ENCODE measurements at places on chromosomes 5 and 9.

- ATAC-seq: peak; percentile 83
These were observed 23.9 kb downstream of the SLC35A4 start for GRCh38 chr5:140588311-140589070.

- ATAC-seq: no peak
These were observed 294.4 kb downstream of the MEF2C start for GRCh38 chr5:88588609-88589008.

DNA sequence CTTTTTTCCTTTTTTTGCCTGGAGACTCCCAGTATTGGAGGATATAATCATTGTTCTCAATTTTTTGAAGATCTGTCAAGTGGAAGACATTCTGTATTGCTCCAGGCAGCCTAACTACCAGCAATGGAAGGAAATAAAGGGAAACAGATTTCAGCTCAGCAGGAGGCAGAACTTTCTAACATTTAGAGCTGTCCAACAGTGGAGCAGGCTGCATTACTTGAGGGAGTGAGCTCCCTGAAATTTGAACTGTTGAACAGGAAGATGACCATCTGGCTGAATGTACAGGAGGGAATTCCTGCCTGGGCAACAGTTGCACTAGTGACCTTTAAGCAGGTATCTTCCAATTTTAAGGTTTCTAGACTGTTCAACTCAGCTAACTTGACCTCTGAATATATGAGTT, 1.1 kb upstream of the GAPVD1 start:
- ATAC-seq: no peak

DNA sequence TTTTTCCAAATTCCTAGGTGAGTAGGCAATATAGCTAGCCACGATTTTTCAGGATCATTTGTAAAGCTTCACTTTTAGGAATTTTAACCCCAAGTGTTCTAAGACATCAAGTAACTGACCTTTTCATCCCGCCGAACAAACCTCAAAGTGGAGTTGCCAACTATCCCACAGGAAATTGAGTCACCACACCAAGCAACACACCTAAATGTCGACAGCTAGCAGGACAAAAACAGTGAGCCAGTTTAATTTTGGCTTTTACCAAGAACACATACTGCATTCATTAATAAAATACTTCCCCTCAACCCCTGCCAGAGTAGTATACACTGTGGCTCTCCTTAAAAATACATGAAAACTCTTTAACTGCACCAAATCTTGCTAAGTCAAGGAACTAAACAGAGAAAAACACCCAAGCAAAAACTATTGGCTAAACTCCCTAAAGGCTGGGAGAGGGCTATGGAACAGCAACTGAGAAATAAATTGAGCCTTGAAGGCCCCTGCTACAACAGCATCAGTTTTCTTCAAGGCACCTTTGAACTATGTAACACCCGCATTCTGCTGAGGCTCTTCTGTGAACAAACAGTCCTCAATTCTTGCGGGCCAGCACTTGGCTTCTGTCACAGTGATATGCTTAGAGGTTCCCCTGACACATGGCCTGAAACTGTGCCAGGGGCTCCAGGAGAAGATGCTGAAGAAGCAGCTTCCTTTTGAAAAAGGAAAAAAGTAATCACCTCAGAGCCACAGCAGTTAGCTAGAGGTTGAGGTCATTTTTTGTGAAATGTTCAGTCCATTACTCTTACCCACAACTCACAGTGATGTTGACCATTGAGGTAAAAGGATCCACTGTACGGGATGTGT, 459.6 kb downstream of the RAB3C start:
- no peak for ATAC-seq

GRCh38 chr9:95515272-95516113, 1.3 kb downstream of the PTCH1 start:
- ATAC-seq: no peak

GRCh38 chr5:104385906-104386305, 823.3 kb upstream of the NUDT12 start:
- ATAC-seq: no peak

GRCh38 chr9:113483676-113484257, 20.2 kb downstream of the RGS3 start:
- no peak for ATAC-seq

GRCh38 chr5:170633235-170634081, 129.6 kb downstream of the KCNIP1 start:
- peak; percentile 44 for ATAC-seq

DNA sequence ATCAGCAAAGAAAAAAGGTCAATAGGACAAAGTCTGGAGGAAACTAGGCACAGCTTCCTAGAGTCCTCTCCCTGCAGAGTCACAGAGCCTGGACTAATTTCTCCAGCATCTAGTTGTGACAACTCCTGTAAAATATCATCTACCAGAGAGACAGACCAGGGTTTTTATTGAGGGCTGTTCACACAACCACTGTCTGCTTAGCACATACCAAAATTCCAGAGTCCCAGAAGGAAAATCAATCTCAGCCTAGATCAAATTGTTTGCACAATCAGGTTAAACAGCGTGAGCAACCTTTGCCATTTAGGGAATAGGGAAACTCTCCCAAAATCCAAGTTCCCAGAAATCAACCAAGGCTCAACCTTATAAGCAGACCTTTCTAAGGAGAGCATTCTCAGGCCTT, 190.3 kb downstream of the SYK start:
- no peak for ATAC-seq

DNA sequence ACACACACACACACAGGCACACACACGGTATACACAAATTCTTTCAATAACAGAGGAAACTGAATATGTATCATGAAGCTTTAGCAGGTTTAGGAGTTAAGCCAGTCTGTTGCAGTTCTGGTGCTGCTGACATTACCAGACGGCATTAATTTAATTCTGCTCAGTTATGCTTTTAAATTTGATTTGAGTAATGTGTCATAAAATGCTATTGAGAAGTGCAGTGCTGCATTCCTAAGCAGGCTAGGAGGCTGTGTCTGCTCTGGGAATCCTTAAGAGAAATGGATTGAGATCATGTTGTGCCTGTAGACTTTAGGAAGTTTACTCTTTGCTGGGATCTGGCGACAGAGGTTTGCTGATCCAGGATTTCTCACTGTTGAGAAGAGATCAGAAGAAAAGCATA, 733.8 kb downstream of the BRINP1 start:
- no peak for ATAC-seq

- peak; percentile 97 for ATAC-seq
These were observed 323.9 kb downstream of the TMEM161B start for GRCh38 chr5:87944553-87945285.

DNA sequence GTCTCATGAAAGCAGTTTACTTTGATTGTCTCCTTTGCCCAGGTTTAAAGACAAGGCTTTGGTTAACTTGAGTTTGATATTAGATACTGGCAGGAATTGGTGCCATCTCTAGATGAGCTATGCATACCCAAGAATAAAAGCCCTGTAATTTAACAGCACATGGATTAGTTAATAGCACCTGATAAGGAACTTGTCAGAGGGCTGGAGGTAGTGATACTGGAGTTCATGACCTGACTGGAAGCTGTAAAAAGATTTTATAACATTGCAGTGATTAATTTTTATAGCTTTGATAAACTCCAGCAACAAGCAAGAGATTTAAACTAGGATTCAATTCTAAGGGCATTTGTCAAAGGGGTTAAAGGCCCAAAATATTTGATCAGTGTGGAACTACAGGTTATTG, 34.9 kb upstream of the SYK start:
- ATAC-seq: no peak

DNA sequence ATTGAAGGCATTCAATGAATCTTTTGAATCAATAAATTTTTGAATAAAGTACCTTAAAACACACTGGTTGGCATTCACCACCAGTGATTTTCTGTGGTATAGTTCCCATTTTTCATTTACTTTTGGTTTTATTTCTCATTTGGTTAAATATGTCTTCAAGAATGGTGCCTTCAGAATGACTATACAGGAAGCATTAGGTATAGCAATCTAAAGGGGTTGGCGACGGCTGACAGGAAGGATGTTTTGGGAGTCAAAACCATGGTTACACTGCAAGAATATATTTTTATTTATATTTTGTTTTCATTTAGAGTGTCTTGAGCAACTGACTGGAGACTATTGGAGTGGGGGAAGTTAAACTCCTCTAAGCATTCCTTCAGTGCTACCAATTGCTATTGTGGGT, 235.7 kb downstream of the HTR1A start:
- ATAC-seq: no peak

GRCh38 chr9:125784286-125785049, 37.3 kb downstream of the PBX3 start:
- ATAC-seq: no peak

GRCh38 chr5:124745928-124746915, at the start of gene ZNF608:
Gene ZNF608 (minus strand): TSS chr5:124746639. CDS start chr5:124744989, 1,650 bp downstream.
- ATAC-seq: peak; percentile 4
